Type B pancreatic cell (in vitro differentiated cells): ENCODE measurements at places on chromosomes 5 and 9.

- no peak for DNase-seq
Observed at GRCh38 chr5:98749046-98749445, 24.4 kb upstream of the RGMB start.

GRCh38 chr9:36802201-36802920 lies 229.7 kb downstream of the MELK start:
- no peak for DNase-seq

- DNase-seq = no peak
Observed at GRCh38 chr5:96930058-96930457, 5.8 kb upstream of the LNPEP start.

GRCh38 chr9:136107953-136108647 lies 10.6 kb downstream of the TMEM250 start:
- no peak for DNase-seq

DNA sequence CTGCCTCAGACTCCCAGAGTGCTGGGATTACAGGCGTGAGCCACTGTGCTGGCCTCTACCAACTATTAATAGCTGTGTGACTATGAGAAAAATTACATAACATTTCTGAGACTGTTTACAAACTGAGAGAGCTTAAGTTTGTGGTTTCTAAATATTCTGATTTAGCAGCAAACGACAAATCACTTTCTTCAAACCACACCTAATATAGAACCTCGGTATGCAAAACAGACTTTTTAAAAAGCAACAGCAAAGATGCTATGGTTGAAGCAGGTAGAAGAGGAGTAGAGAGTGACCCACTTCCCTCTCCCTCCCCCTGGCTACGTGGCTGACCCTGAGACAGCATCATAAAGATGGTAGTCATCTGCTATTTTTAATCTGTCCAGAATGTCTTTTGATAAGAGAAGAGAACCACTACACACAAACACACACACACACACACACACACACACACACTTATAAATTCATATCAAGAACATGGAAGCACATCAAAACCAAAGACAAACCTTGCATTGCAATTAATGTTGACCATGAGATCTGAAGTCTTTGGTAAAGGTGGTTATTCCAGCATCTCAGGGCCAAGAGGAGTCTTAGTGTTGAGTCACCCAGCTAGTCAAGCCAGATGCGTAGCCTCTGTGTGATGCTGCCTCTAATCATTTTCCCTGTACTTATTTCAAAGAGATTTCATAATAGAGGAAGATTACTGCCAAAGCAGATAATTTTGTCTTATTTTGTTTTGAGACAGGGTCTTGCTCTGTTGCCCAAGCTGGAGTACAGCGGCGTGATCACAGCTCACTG lies 58.1 kb upstream of the TMEM215 start:
- DNase-seq = no peak

- no peak for DNase-seq
Observed at GRCh38 chr5:172064766-172065165, 58.3 kb upstream of the FBXW11 start.

- DNase-seq = no peak
Observed at GRCh38 chr9:123749580-123750202, 180.2 kb downstream of the DENND1A start.

GRCh38 chr5:120690621-120691407 lies 226.7 kb downstream of the PRR16 start:
- DNase-seq = no peak

GRCh38 chr9:13524245-13524644 lies 244.8 kb upstream of the MPDZ start:
- no peak for DNase-seq

GRCh38 chr5:180521101-180521500 lies 26.9 kb downstream of the CNOT6 start:
- DNase-seq = no peak

DNA sequence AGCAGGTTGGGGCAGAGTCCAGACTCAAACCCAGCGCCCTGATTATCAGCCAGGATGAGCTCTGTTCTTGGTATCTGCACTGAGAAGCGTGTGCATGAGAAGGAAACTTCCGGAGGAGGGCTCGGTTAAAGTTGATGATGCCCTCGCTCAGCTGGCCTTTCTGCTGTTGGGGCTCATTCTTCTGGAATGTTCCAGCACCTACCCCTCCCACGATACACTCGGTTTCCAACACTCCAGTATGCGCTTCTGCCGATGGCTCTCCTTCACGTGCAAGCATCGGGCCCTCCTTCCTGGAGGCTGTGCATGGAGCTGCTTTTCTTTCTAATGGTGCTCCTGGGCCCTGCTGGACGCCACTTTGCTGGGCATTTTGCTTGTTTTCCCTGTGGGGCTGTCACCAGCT lies 134.0 kb downstream of the RXRA start:
- no peak for DNase-seq

GRCh38 chr5:139574641-139575312 lies 13.6 kb downstream of the UBE2D2 start:
- DNase-seq = no peak

- DNase-seq = no peak
Observed at GRCh38 chr9:76266649-76267283, 127.5 kb downstream of the RFK start.

DNA sequence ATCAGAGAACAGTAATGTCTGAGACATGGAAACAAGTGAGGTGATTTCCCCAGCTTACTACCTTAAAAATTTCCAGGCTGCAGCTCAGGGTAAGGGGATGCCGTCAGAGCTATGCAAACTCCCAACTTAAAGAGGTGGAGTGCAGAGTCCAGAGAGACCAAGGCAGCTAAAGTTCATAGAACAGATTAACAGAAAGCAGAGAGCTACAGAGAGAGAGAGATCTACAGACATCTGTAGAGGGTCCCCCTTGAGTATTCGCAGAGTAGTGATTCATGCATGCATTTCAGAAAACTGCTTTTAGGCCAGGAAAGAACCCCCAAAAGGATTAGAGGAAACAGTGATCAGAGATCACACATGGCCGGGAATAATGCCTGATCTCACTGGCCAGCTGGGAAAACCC lies 306.2 kb upstream of the PUM3 start:
- no peak for DNase-seq

DNA sequence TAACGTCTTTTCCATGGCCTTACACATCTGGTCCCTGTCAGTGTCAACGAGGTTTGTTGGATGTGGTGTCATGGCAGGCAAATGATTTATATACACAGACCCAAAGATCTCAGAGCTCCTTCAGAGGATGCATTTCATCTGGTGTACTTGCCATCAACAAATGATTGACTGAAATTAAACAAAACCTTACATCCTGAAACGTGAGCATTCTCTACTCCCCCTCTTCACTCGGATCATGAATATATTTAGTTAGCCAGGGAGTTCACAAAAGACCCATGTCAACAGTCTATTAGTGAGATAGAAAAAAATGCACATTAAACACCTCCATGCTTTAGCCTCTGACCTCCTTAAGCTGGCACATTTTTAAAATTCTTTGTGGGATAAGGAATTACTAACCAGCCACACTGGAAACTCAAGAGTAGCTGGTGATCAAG lies 215.6 kb downstream of the EFNA5 start:
- DNase-seq = no peak

- no peak for DNase-seq
Observed at GRCh38 chr9:31637861-31638260, 746.6 kb upstream of the ACO1 start.

DNA sequence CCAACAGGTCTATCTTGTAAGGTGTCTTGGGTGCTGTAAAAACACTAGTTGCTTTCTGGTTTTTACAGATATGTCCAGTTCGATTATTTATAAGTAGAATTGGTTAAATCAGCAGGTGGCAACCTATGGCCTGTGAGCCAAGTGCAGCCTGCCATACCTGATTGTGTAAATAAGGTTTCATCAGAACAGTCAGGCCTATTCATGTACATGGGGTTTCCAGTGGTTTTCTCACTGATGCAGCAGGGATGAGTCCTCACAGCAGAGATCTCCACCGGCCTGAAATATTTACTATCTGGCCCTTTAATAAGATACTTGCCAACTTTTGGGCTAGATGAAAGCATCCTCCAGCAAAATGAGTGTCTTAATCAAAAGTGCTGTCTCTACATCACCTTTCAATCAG lies 132.9 kb upstream of the ICE1 start:
- no peak for DNase-seq

- DNase-seq = no peak
Observed at GRCh38 chr9:133154097-133154989, 9.4 kb downstream of the GBGT1 start.

DNA sequence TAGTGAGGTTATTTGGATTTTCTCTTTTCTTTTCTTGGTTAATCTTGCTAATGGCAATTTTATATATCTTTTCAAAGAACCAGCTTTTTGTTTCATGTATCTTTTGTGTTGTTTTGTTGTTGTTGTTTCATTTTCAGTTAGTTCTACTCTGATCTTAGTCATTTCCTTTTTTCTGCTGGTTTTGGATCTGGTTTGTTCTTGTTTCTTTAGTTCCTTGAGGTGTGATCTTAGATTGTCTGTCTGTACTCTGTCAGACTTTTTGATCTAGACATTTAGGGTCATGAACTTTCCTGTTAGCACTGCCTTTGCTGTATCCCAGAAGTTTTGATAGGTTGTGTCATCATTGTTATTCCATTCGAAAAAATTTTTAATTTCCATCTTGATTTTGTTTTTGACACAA lies 399.7 kb downstream of the TLE1 start:
- DNase-seq = no peak

DNA sequence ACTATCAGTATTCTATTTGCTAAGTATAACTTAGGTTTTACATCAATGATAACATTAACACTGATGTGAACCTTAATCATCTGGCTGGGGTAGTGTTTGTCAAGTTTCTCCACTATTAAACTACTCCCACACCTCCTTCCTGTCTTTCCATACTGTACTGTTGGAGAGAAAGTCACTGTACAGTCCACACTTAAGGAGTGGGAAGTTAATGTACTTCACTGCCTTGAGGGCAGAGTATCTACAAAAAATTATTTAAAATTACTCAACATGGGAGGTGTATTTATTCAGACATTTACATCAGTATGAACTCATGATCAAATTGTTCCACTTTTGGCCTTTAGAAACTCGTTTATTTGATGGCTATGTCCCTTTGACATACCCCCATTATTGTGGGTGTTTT lies 11.9 kb downstream of the UHRF2 start:
- DNase-seq = no peak

DNA sequence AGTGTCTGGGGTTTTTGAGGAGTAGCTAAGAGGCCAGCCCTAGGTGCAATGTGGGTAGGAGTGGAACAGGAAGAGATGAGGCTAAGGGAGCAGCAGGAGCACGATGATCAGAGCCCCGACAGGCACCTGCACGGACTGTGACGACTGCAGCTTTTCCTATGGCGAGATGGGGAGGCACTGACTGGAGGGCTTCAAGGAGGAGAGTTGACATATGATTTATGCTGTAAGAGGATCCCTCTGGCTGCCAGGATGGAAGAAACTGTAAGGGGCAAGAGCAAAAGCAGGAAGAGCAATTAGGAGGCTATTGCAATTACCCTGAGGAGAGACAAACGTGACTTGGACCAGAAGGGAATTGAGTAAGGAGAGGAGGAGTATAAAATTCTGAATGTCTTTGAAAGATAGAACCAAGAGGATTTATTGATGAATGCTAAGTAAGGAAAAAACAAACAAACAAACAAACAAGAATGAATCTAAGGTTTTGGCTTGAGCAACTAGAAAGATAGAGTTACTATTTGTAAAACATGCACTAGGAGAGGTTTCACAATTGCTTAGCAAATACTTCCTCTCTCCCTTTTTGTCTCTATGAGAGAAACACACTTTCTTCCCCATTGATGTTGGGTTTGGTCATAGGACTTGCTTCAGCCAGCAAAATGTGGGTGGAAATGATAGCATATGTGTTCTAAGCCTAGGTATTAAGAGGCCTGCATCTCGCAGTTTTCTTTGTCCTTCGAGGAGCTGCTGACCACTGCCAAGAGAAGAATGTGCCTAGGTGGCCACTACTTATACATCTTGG lies 32.9 kb downstream of the TRPC7 start:
- DNase-seq = no peak

DNA sequence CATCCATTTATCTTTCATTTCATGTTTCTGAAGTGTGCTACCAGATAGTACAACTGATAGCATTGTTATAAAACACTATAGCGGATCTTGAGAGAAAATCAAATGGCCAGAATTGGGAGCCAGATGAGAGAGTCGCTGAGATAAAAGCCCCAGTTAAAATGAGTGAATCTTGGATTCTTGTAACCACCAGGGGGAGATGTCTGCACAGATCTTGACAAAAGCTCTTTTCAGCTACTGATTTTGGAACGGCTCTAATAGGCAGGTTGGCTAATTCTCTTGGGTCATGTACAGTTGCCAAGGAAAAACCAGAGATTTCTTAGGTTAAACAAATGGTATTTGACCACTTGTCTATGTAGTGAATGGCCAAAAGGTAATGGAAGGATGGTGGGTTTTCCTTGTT lies 21.7 kb downstream of the F2RL2 start:
- no peak for DNase-seq

GRCh38 chr9:14270358-14271092 lies 43.4 kb downstream of the NFIB start:
- DNase-seq = no peak
